Bronchial smooth muscle cell (primary cell): ENCODE measurements at places on chromosomes 7 and 10. TPM values are rescaled to one million over a fixed set of nuclear protein-coding genes. Genes with fewer than 3 reads are reported as not detected.

Gene CPN1
- total RNA-seq = not detected in 2 replicates

Gene NME8
- not detected in 2 replicates for total RNA-seq

Gene C7orf25
- total RNA-seq = 4.3 and 6.6 TPM in 2 replicates

Gene LIPN
- total RNA-seq = not detected in 2 replicates

Gene MMP21
- total RNA-seq = not detected in 2 replicates

Gene SNX10
- total RNA-seq = 0.09 TPM in 1 of 2 replicates, not detected in the other

Gene SAP25
- 0.16 TPM in 1 of 2 replicates, not detected in the other for total RNA-seq

Gene RBP4
- total RNA-seq = 0.17 TPM in 1 of 2 replicates, not detected in the other

Gene VPS26A
- total RNA-seq = 12.4 and 33.6 TPM in 2 replicates

Gene ITGA8
- total RNA-seq = under 0.01 and 3.0 TPM in 2 replicates
